Liver (tissue), 10 donors: ENCODE measurements at places on chromosomes 1 and 21. TPM values are rescaled to one million over a fixed set of nuclear protein-coding genes. Genes with fewer than 3 reads are reported as not detected.

GRCh38 chr1:223667484-223668182 lies 2.1 kb upstream of the CAPN8 start:
- no peaks in the 10 kb centered on the region for H3K36me3 ChIP-seq
- no peaks in the 10 kb centered on the region for H3K27me3 ChIP-seq
- no peaks in the 10 kb centered on the region for H3K4me1 ChIP-seq
- DNase-seq: no peak
- no peak overlapping the region for H3K4me3 ChIP-seq

DNA sequence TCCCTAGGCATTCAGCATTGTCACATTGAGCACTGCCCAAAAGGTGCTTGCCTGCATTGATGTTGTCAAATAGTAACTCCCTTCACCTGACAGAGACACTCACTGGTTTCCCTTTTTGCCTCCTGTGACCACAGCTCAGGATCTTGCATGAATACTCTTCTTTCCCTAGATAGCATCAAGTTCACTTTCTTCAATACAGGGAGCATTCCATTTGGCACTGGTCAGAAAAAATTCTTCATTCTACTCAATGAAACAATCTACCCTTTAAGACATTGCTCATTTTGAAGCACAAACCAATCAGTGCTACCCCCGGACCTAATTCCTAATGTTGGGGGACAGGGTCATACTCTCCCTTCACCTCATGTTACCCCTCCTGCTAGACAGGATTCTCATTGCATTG lies 319.0 kb upstream of the SNX7 start:
- no peak for DNase-seq
- no peak overlapping the region for H3K4me3 ChIP-seq
- no peaks in the 10 kb centered on the region for H3K4me1 ChIP-seq
- H3K27ac ChIP-seq: no peak overlapping the region

- H3K4me3 ChIP-seq: no peak overlapping the region
- DNase-seq: no peak
- no peaks in the 10 kb centered on the region for H3K4me1 ChIP-seq
- no peaks in the 10 kb centered on the region for H3K36me3 ChIP-seq
Measured at GRCh38 chr1:235022341-235022980, 106.2 kb downstream of the TOMM20 start.

HHIPL2 gene
- total RNA-seq: 0.25 TPM

GRCh38 chr21:46326110-46326703 lies 2.3 kb downstream of the PCNT start:
- H3K36me3 ChIP-seq: no peaks in the 10 kb centered on the region
- no peaks in the 10 kb centered on the region for H3K27me3 ChIP-seq
- no peak for DNase-seq
- H3K27ac ChIP-seq: no peak overlapping the region

DNA sequence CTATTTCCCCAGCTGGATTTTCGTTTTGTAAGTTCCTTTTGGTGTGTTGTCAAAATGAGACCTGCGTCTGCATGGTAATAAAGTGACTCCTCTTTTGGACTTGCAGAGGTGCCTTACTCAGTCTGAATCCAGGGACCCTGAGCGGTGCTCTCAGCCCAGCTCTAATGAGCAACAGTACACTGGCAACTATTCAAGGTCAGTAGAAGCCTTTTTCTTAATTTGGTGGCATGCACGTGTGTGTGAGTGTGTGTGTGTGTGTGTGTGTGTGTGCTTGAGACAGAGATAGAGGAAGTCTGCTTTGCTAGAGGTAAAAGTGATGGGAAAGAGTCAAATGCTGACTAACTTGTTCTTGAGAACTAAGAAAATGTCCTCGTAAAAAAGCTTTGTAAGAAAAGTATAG lies 105.4 kb downstream of the CD247 start:
- H3K4me1 ChIP-seq: no peaks in the 10 kb centered on the region
- peaks cover 3% of the 10 kb centered on the region for H3K36me3 ChIP-seq
- no peak overlapping the region for H3K4me3 ChIP-seq
- no peaks in the 10 kb centered on the region for H3K27me3 ChIP-seq

DNA sequence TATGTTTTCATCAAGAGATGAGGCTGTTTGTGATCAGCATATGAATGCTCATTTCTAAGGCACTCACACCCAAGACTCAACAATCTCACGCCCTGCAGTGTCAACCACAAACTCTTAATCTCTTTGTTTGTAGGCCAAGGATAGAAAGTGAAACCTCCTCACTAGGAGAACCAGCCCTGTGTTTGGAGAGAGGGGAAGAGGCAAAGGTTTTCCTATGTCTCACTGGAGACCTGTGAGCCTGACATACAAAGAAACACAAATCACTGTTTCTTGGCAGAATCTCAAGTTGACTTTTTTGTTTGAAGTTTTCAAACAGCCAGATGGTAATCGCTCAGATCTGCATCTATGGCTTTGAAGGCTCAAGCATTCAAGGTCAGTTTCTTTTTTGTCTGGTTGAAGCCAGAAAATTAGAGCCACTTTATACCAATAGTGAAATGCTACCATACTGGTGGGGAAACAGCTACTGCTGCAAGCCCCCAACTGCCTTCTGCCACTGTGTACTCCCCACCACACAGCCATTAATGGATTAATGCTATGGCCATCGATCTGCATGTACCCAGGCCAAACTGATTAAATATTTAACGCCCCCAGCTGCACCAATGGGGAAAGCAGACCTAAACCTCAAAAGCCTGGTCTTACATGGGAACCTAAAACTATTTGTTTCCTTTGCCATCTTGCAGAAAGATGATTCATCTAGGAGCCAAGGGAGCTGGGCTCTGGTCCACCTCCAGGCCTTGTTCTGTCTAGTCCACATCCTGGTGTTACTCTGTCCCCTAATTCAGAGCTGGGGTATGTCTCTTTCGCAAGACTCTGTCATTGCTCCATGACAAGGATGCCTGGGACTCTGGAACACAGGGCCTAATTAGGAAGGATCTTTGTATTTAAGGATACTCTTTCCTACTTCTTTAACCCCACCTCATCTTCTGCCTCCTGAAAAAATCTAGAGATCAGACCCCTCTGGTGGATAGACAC lies 16.3 kb downstream of the PDZK1 start:
- H3K4me3 ChIP-seq: no peak overlapping the region
- H3K27me3 ChIP-seq: no peaks in the 10 kb centered on the region

- no peaks in the 10 kb centered on the region for H3K4me1 ChIP-seq
- H3K27ac ChIP-seq: no peak overlapping the region
- no peaks in the 10 kb centered on the region for H3K27me3 ChIP-seq
- peaks cover 2% of the 10 kb centered on the region for H3K36me3 ChIP-seq
- H3K4me3 ChIP-seq: no peak overlapping the region
- no peak for DNase-seq
Measured at GRCh38 chr1:169550294-169550693, 36.0 kb downstream of the F5 start.

DNA sequence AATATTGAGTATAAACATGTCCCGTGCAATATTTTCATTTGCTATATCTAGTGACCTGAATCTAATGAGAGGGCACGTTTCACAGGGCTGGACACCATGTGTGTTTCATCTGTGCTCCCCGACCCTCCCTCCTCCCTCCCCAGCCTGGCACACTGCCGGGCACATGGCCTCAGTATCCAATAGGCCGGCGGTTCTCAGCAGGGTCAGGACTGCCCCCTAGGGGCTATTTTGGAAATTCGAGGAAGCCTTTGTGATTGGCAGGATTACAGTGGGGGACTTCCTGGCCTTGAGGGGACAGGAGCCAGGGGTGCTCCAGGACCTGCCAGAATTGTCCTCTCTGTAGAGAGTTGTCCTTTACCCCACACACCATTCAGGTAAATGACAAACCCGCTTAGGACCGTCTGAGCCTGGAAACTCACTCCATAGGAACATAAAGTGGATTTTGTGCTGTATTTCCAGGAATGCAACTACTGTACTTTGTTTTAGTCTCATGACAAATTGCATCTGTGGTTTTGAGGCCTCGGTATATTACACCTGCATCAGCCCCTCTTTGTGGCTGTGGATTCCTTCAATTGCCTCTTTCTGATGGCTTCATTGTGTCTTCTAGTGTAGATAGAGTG lies 109.5 kb upstream of the SIM2 start:
- DNase-seq: peak; percentile 42
- H3K4me1 ChIP-seq: peaks cover 9% of the 10 kb centered on the region
- no peaks in the 10 kb centered on the region for H3K27me3 ChIP-seq
- no peaks in the 10 kb centered on the region for H3K36me3 ChIP-seq
- H3K4me3 ChIP-seq: no peak overlapping the region
- H3K27ac ChIP-seq: no peak overlapping the region

LRRC52 gene
- not detected for total RNA-seq

GRCh38 chr1:115296981-115297380 lies 41.1 kb downstream of the NGF start:
- no peaks in the 10 kb centered on the region for H3K27me3 ChIP-seq
- no peak overlapping the region for H3K27ac ChIP-seq
- no peaks in the 10 kb centered on the region for H3K36me3 ChIP-seq
- DNase-seq: no peak

- no peaks in the 10 kb centered on the region for H3K36me3 ChIP-seq
- H3K4me1 ChIP-seq: no peaks in the 10 kb centered on the region
- H3K27ac ChIP-seq: no peak overlapping the region
- no peaks in the 10 kb centered on the region for H3K27me3 ChIP-seq
- no peak overlapping the region for H3K4me3 ChIP-seq
Measured at GRCh38 chr1:75845576-75845975, 48.9 kb downstream of the MSH4 start.

GRCh38 chr1:6205849-6206519 lies at the start of gene RNF207:
Gene RNF207, plus strand, starts transcription at chr1:6206119. Its CDS starts 417 bp downstream, at chr1:6206536.
- peaks cover 3% of the 10 kb centered on the region for H3K4me1 ChIP-seq
- DNase-seq: peak; percentile 63
- peak within 1 kb of the TSS; percentile 29 for H3K27ac ChIP-seq
- peak within 1 kb of the TSS; percentile 78 for H3K4me3 ChIP-seq
- no peaks in the 10 kb centered on the region for H3K36me3 ChIP-seq

DNA sequence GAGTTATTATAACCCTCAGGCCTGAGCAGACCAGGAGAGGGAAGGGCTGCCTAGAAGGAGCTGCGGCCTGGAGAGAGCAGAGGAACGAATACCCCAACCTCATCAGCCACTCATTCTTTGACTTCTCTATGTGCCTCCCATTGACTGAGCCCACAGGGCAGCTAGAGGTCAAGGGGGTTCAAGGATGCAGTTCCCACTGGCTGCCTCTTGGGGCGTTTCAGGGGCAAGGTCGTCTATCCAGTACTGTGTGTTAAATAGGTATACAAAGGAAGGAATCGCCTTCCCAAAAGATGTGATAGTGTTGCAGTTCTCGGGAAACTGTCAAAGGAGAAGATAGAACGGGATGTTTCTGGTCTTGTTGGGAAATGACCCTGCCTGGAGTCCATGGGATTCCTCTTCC lies 250.6 kb downstream of the PRDM2 start:
- no peak overlapping the region for H3K4me3 ChIP-seq
- no peak overlapping the region for H3K27ac ChIP-seq
- no peaks in the 10 kb centered on the region for H3K4me1 ChIP-seq

GRCh38 chr21:16794950-16795349 lies 717.9 kb upstream of the CXADR start:
- no peaks in the 10 kb centered on the region for H3K27me3 ChIP-seq
- no peak overlapping the region for H3K27ac ChIP-seq
- H3K36me3 ChIP-seq: no peaks in the 10 kb centered on the region
- no peak overlapping the region for H3K4me3 ChIP-seq

DNA sequence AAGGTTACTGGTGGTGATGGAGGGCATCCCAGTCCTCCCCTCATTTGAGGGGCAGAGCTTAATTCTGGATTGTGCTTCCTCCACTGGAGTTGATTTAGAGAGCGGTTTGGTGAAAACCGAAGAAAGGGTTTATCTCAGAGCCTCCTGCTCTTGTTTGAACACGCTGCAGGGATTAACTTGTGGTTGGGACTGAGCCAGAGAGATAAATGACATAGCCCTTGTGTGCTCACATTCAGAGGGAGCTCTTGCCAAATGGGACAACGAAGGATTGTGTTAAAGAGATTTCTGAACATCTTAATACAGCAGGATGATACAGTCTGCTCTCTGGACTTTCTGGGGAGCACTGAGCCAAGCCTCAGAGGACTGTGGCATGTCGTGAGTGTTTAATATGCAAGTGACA lies 308.2 kb downstream of the DISC1 start:
- no peak overlapping the region for H3K4me3 ChIP-seq
- H3K27me3 ChIP-seq: no peaks in the 10 kb centered on the region
- no peak overlapping the region for H3K27ac ChIP-seq
- no peaks in the 10 kb centered on the region for H3K36me3 ChIP-seq
- no peak for DNase-seq

POLR3C gene
- 12.6 TPM for total RNA-seq

CNR2 gene
- 0.08 TPM for total RNA-seq

- no peaks in the 10 kb centered on the region for H3K36me3 ChIP-seq
- H3K4me3 ChIP-seq: no peak overlapping the region
- H3K27me3 ChIP-seq: no peaks in the 10 kb centered on the region
- no peaks in the 10 kb centered on the region for H3K4me1 ChIP-seq
- H3K27ac ChIP-seq: peak overlapping the region; percentile 63
Measured at GRCh38 chr1:209769171-209769904, 13.5 kb downstream of the TRAF3IP3 start.

SLC35E2B gene
- total RNA-seq: 19.3 TPM

- no peaks in the 10 kb centered on the region for H3K27me3 ChIP-seq
- no peak overlapping the region for H3K4me3 ChIP-seq
- H3K27ac ChIP-seq: no peak overlapping the region
- no peak for DNase-seq
Measured at GRCh38 chr1:113552244-113552643, 161.9 kb downstream of the MAGI3 start.

- no peak overlapping the region for H3K4me3 ChIP-seq
- no peak overlapping the region for H3K27ac ChIP-seq
- no peaks in the 10 kb centered on the region for H3K4me1 ChIP-seq
- no peak for DNase-seq
Measured at GRCh38 chr1:76763738-76764137, 103.5 kb upstream of the ST6GALNAC5 start.

UTS2 gene
- total RNA-seq: 0.28 TPM

DNA sequence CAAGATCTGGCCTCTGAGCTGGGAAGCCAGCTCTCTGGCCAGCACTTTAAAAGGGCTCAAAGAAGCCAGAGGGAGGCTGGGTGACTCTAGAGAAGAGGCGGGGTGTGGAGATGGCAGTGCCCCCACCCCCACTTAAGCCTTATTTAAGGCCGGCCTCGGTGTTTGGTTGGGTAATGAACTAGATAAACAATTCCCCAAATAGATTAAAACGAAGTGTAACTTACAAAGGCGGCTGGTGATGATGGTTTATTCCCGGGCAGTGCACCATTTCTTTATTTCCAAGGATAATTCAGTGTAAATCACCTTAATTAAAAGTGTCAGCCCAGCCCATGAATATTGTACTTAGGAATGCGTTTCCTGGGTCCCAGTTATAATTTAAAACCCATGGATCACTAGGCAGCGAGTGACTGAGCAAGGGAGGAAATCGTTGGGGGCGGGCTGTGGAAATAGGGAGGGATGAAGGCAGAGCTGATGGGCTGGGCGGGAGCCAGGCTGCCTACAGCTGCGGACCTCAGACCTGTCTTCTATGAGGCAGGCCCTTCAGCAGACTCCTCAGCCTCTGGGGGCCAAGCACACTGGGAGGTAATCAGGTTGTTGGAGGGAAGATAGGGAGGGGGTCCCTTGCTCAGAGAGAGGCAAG lies 54.9 kb downstream of the TMEM53 start:
- H3K27ac ChIP-seq: no peak overlapping the region
- peaks cover 6% of the 10 kb centered on the region for H3K4me1 ChIP-seq
- no peaks in the 10 kb centered on the region for H3K27me3 ChIP-seq
- DNase-seq: no peak
